SK-N-SH (cell line): ENCODE measurements at places on chromosomes 2 and 18.

DNA sequence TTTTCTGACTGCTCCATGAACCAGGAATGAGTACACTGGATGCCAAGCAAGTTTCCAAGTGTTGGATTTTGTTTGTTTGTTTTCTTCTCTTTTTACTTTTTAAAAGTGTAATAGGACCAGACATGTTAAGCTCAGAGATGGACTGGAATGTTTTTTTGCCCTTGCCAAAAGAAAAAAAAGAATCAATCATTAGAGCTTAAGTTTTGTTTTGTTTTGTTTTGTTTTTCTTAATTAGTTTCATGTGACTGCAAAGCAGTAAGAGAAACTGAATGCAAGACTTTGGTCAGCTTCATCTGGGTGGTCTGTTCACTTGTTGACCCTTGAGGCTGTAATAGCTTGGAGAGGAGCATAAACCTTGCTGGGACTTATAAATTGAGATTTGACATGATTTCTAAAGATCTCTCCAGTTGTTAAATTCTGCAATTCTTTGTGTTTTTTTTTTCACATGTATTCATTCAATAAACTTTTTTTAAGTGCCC is 42.4 kb upstream of the SLC1A4 start:
- DNase-seq = no peak

DNA sequence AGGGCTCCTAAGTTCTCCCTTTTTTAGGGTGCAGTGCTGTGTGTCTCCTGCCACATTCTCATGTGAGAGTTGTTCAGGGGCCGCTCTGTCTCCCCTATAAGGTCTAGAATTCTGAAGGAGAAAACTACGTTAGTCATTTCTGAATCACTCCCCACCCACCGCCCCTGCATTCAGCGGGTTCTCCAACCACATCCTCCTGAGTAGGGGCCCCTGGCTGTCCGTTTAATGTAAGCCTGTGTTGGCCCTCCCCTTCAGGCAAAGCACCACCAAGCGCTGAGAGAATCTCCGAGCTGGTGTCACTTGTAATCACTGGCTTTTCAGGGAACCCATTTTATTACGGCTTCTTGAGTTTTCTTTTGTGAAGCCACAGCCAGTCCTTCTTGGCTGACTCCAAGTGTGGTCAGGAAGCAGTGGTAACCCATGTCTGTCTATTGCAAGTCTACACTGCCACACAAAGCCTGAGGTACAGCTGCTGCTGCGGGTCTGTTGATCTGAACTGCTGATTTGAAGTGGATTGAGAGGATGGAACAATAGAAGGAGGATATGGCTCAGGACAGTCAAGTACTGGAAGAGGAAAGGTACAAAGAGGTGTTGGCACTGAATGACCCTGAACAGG is 16.9 kb downstream of the LCT start:
- no peak for DNase-seq

DNA sequence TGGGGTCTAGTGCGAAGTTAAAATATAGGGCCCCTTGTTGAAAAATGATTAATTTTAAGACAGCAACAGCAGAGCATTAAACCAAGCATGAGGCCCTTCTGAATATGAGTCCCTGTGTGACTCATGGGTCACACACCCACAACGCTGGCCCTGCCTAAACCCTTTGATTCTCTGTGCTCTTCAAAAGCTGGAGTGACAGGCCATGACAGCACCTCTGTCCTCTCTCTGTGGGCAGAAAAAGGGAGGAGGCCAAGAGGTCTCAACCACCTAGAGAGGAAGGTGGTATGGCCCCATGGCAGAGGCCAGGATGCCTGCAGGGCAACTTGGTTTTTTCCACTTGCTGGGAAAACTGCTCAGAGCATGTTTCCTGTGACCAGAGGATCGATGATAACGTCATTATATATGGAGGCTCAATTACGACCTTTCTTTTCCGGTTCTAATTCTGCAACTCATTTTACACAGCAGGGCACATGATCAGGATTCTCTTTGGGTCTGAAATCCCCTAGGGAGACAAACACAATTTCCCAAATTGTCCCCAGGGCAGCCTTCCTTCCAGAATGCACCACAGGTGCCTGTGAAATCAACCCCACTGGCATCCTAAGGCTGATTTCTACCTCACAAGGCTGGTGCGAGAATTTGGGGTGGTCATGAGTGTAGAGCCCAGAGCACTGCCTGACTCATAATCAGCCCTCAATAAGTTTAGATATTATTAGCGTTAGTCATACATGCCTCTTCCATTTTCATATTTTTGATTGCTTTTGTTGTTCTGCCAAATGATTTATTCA is 102.0 kb upstream of the PPP1CB start:
- DNase-seq = no peak

DNA sequence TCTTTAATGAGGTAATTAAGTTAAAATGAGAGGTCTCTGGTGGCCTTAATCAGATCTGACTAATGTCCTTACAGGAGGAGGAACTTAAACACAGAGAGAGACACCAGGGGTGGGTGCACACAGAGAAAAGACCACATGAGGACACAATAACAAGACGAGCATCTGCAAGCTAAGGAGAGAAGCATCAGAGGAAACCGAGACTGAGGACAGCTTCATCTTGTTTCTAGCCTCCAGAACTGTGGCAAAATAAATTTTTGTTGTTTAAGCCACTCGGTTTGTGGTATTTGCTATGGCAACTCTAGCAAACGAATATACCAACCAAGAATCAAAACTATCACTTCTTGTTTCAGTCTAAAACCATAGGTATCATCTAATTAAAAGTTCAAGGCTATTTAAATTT is 400.1 kb downstream of the PID1 start:
- no peak for DNase-seq

- DNase-seq = no peak
These were observed 21.6 kb upstream of the RAB6C start for GRCh38 chr2:129957891-129958290.

DNA sequence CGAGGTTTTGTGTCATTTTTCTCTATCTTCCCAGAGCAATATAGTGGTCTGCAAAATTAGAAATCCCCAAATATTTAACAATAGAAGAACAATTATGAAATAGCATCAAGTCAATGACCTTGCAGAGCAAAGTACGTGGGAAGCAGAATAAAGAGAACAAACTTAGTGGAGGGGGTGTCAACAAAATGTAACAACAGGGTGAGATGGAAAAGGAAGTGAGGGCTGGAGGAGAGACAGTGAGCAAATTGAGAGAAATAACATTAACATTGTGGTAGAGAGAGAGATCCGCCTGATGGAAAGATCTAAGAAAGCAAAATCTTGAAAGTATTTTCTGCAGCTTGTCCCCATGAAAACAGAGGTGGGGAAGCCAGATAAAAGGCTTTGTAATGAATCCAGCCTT is 23.4 kb downstream of the ARHGAP15 start:
- no peak for DNase-seq

DNA sequence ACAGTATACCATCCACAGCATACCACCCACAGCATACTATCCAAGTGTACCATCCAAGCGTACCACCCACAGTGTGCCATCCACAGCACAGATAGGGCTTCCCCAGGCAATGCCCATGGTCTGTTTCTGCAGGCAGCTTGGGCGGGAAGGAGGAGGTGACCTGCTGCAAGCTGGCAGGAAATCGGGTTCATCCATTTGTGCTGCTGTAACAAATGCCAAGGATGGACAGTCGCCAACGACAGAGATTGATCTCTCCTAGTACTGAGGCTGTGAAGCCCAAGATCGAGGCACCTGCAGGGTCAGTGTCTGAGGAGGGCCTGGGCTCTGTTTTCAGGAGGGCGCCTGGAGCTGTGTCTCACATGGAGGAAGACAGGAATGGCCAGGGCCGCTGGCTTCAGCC is 93.6 kb upstream of the SNTG2 start:
- DNase-seq = no peak

DNA sequence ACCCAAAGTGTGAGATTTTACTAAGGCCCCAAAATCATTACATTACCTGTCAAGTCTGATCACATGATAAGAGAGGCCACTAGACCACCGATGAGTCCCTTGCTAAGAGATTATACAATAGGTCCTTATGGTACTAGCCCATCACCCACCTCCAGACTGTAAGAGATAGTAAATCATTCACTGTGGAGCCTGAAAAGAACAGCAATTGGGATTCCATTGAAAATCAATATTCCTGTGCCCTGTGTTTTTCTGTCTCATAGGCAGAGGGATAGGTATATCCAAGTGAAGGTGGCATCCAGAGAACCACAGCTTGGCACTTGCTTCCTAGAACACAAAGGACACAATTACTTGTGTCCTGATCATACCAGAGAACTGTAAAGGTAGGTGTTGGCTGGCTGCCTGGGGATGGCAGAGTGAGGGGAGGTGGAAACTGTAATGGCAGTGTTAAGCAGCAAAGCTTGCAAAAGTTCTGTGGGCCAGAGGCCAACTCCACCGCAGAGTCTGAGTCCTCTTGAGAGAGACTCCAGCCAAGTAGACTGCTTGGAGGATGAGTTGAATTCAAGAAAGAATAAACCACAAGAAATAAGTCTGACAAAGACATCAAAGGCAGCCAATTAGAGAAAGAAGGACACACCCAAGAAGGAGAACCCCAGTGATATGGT is 102.0 kb upstream of the PIEZO2 start:
- no peak for DNase-seq

- no peak for DNase-seq
These were observed 169.6 kb downstream of the FMNL2 start for GRCh38 chr2:152504618-152505017.

DNA sequence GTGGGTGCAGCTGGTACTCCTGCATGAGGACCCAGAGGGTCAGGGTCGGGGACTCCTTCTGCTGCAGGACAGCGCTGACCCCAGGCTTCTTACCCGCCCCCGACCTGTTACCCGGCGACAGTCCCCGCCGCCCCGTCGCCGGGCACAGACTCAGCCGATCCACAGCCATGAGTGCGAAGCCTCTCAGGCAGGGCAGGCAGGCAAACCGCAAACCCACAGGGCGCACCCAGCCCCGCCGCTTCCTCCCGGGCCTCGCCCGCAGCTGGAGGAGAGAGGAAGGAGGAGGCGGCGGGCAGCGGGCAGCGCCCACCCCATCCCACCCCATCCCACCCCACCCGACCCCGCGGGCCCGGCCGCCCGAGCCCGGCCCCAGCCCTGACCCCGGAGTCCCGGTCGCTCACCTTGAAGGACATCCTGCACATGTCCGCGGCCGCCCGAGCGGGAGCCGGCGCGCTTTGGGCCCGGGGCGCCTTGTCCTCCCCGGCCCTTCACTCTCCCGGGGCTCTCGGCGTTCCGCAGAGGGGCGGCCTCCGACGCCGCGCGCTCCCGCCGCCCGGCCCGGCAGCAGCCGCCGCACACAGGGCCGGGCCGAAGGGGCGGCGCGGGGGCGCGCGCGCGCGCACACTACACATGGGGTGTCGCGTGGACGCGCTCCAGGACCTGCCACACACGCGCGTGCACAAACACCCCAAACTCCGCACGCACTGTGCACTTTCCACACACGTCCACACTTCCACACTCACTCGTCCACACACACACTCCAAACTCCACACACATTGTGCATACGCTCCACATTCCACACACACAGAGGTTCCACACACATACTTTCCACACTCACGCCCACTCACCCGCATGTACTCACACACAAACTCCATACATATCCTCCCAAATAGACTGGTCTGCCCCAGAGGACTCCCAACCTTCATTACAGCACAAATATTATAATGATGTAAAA is at the start of gene ANKRD29:
Gene ANKRD29, minus strand, starts transcription at position 603 of the 955 bp plus-strand sequence. Its CDS starts 181 bp downstream, at position 422.
- DNase-seq = peak; percentile 88

DNA sequence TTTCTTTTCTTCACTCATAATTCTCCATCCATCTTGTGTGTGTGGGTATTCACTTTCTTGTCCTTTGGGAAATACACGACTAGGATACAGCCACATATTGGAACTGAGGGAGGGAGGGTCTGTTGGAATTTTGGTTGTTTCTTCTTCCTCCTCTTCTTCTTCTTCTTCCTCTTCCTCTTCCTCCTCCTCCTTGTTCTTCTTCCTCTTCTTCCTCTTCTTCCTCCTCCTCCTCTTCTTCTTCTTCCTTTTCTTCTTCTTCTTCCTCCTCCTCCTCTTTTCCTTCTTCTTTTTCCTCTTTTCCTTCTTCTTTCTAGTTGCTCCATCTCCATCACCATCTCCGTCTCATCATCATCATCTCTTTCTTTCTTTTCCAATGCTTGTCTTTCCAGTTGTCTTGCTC is 1307.3 kb upstream of the ZEB2 start:
- no peak for DNase-seq
